ENCODE measurements at places on chromosomes 1 and 21.
A peak's percentile ranks its signal among the peaks of the same experiment; 100 is the strongest.

GRCh38 chr1:2632561-2633361, at the start of gene MMEL1:
TSS of gene MMEL1 (minus strand) at chr1:2633016. CDS start at chr1:2629484, 3,532 bp downstream.
- no peak for DNase-seq

DNA sequence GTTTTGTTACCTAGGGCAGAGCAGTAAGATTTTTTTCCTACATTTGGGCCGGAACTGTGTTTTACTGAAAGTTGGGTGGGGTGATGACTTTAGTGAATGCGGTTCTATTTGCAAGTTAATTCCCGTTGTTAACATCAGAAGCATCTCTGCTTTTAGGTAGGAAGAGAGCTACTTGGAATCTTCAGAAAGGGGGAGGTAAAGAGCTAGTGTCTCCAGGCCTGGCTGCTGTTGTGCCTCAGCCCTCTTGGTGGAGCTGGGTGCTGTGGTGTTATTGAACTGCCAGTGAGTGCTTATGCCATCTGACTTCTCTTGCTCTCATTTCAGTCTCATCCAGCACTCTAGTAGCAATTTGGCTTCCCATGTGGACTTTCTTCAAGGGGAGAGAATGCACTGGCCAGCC, 3.4 kb downstream of the KDM4A start:
- no peak for DNase-seq

- no peak for DNase-seq
Measured at GRCh38 chr21:20943561-20943997, 54.6 kb upstream of the NCAM2 start.

DNA sequence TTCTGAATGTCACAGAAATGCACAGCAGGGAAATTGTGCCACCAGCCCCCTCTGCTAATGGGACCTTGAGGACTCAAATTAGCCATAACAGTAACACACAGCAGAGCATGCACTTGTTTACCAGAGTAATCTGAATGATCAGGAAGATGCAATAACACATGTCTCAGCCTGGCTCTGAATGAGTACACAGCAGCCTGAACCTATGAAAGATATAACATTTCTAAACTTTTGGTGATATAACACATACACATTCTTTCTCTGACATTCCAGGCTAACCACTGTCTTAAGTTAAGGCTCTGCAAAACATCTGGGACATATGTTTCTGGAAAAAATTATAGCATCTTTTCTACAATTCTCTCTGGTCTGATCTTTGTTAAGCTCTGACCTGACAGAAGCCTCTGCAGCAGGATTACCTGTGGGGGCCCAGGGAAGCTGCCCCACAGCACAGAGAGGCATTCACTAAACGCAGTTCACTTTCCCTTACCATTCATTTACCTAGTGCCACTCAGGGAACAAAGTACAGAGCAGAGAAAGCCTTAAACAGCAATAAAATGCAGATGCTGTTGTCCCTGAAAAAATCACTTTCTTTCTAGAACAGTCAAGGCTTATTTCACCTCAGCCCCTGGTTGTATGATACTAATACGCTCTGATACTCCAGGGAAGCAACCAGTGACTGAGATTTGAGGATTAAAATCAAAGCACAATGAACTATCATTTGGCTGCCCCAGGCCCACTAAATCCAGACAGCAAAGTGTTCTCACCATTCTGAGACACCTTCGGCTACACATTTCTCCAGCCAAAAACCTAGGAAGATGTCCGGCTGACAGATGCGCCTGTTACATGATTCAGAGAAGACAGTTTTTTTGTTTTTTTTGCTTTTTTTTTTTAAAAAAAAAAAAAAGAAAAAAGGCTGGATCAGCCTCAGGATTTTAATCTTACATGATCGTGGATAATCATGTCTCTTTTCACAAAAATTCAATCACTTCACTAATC, 54.0 kb upstream of the CNN3 start:
- no peak for DNase-seq

DNA sequence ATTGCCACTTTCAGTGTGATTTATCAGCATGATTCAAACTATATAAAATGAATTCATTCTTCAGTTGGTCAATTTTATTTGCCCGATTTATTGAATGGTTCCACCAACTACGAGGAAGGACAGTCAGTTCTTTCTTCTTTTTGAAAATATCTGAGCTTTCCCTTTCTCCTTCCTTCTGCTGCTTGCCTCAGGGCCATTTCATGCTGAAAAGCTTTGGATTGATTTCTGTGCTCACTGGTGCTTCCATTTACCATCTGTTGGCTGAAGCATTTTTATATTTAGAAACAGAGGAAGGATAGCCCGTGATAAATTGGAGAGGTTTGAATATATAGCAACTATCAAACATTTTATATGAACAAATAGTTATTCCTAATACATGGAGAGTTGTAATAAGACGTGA, 68.9 kb upstream of the ADAMTS5 start:
- DNase-seq: no peak

DNA sequence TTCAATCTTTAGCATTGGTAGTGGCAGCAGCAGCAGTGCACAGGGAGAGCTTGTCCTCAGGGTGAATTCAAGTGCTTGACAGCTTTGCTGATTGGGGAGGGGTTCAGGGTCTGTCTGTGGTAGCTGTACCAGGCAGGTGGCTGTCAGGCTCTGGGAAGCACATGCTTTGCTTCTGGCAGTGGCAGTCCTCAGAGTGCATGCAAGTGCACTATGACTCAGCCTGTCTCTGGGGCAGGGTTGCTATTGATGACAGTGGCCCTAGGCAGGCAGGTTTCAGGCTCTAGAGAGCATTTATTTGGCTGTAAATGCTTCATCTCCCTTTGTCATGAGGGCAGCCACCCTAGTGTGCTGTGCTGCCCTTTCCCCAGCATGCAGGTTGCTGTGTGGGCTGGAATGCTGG, 251.9 kb upstream of the LRRC7 start:
- no peak for DNase-seq

DNA sequence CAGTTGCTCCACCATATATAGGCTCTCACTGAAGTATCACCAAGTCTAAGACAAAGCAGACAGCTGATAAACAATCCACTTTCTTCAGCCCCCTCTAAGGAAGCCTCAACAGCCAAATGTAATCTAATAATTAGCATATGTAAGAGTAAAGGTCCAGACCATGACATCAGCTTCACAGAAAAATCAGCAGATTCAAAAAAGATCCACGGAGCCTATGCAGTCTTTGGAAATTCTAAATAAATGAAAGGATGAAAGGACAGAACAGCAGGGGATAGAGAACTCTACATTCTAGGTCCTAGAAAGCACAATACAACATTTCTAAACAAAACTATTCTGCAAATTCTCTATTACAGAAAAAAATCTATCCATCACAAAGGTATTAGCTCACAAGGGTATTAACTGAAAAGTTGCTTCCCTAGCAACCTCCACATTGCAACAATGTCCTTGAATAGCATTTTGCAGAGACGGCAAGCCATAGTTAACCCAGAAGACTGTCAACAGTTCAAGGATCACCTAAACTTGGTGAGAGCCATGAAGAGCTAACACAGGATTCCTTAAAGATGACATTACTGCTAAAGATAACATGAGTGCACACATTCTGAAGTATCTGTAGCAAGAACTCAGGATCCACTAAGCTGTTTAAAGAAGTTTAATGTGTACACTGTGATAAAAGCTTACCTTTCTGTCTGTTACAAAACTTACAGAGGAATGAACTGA, 74.3 kb downstream of the SIPA1L2 start:
- DNase-seq: no peak

DNA sequence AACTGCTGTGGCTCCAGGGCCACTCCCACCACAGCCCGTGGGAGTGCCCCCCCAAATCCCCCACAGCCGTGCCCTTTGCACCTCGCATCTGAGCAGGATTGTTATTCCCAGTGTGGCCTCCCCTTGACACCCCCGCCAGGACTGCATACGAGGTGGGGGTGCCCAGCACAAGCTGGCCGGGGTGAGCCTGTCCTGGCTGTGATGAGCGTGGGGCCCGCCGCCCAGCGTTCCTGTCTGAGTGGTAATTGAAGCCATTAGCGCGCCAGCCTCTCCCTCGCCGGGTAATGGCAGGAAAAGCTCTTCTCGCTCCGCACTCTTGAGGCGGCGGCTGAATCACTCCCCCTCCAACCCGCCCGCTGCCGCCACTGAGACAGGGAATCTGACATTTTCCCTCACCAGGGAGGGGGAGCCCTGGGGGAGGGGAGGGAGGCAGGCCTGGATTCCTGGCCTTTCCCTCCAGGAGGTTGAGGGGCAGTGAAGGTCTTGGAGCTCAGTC, 27.7 kb downstream of the PTPRF start:
- DNase-seq: no peak

DNA sequence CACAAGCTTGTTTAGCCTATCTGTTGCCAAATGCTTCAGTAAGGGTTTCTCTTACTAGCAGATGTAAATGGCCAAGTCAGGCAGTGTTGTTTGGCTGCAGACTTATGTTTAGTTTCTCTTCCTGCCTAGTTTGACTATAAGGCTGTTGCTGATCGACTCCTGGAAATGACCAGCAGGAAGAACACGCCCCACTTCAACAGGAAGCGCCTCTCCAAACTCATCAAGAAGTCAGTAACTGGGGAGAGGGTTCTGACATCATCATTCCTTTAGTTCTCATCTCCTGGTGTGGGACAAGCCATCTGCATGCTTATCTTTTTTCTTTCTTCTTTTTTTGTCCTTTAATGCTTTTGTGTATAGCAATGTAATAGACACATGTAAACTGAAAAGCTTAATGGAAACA, 25.1 kb downstream of the RRP1B start:
- DNase-seq: peak; percentile 7

DNA sequence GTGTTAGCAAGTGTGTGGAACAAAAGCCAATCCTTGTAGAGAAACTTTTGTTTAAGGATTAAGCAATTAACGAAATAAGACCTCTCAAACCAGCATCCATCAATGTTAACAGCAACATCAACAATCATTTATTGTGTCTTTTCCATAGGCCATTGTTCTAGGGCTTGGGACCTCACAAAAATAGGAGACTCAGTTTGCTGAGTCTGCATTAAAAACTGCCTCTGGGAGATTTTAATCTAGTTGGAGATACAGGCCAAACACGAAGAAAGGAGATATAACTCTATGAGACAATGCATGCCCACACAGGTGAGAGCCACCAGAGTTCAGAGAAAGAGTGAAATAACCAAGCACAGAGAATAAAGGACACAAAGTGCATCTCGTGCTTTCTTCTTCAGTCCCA, 14.4 kb upstream of the SELP start:
- no peak for DNase-seq

DNA sequence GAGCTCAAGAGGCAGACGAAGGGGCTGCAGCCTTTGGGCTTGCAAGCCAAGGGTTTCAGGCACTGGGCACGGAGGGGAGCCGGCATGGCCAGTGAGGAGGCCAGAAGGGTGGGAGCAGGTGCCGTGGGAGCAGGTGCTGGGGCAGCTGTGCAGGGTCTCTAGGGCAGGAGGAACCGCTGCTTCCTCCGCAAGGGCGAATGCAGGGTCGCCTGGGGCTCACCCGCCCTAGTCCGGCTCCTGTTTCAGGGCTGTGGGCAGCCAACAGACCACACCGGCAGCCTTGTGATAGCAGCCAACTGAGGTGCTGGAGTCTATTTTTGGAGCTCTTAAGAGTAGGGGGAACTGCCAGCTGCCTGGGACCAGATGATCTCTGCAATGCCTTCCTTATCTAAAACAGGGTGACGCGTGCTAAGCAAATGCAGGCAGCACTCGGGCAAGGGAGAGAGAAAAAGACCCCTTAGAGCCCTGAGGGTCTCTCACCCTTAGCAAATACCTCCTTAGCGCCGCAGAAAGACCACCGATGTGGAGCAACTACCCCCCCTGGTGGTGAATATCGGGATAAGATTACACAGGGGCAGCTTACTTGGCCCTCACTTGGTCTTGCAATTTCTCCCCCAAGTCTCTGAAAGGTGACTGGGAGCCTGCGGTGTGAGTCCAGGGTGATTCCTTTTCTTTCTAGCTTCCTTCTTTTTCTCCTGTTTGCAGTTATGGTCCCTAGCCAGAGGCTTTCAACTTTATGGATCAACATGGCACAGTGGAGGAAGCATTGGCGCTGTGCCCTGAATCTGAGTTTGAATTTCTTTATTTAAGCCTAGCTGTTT, 20.7 kb upstream of the MAPKAPK2 start:
- peak; percentile 60 for DNase-seq

DNA sequence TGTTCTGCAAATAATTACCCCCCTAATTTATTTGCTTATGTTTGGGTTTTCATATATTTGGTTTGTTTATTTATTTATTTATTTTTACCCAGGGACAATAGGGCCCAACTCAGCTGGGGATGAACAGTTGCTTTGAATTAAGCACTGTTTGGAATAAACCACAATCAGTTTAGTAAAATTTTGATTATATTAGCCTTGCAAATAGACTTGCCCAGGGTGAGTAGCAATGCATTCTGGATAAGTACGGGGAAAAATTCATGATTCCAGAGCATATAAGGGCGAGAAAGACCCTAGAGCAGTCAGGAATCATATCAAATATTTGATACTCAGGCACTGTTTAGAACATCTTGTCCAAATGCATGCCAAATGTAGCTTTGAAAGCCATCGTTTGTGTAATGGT, 242.7 kb downstream of the OMA1 start:
- no peak for DNase-seq

- DNase-seq: no peak
Measured at GRCh38 chr1:219414250-219414649, 198.7 kb downstream of the ZC3H11B start.

DNA sequence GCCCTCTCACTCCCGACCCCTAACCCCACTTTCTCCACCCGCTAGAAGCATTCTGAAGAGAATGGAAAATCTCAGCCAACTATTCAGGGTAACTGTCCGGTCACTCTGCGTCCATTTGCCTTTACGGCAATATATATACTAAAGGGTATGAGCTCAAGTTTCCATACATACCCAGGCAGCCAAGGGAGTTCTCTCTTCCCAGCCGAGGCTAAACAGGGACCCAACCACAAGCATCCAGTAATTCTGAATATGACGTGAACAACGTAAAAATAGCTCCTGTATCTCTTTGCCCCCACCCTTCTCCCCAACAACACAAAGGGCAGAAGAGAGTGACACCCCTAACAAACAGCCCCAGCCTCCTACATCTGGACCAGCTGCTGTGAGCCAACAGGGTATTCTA, 67.7 kb downstream of the SSBP3 start:
- no peak for DNase-seq

- DNase-seq: no peak
Measured at GRCh38 chr1:37250371-37250770, 216.1 kb upstream of the GRIK3 start.

- no peak for DNase-seq
Measured at GRCh38 chr1:93275634-93276295, 69.9 kb upstream of the DR1 start.

DNA sequence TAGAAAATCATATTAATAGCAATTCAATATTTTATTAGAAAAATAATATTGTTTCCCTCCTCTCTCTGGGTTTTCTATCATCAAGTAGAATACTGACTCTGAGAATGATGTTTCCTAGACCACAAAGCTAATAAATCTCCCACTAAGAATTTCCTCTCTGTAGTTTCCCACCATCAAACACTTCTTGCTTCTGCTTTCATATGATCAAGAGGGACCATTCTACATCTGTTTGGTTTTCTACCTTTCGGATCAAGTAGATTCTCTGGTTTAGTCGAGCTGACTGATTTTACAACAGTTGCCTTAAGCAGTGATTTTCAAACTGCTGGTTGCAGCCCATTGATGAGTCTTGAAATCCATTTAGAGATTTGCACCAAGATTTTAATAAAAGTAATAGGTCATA, 240.2 kb upstream of the PTBP2 start:
- no peak for DNase-seq

GRCh38 chr1:235952950-235953615, 86.4 kb upstream of the LYST start:
- DNase-seq: no peak

- DNase-seq: no peak
Measured at GRCh38 chr21:43305811-43306311, 121.1 kb downstream of the SIK1 start.

GRCh38 chr1:24536391-24536840, 19.5 kb upstream of the NCMAP start:
- no peak for DNase-seq
